ENCODE measurements at places on chromosomes 5 and 9.

- DNase-seq = peak; percentile 37
Observed at GRCh38 chr5:96816411-96816939, 8.7 kb upstream of the ERAP1 start.

- no peak for DNase-seq
Observed at GRCh38 chr5:2012885-2013284, 130.2 kb upstream of the IRX4 start.

DNA sequence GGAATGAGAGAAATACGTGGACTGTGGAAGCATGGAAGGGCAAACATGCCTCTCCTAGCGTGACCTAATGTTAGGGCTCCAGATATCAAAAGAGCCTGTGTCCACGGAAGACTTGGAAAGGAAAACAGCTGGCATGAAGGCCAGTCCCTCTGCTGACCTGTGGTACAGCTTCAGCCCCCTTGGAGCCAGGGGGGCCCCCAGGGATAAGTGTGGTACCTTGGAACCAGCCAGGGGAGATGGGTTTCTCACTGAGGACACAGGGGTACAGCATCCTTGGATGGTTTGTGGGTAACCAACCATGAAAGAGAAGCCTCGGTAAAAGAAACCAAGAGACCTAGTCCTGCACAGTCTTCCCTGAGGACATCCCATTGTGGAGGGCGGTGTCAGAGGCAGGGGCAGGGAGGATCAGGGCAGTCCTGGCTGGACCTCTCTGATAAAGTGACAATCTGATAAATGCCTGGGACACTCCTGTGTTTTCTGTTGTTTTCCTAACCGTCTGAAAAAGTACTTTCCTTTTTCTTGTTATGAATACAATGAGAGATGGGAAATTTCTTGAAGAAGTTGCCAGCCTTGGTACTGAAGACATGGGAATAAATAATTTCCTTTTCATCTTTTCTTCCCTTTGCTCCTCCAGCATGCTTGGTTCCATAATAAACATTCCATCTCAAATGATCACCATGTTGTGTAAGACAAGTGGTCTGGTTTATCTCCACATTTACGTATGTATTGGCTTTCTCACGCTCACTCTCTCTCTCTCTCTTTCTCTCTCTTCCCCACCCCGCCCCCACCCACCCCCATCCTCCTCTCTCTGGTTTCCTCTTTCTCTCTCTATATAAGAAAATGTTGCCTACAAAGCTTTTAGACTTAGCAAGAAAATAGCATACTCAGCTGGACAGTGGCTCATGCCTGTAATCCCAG is 102.1 kb downstream of the SUSD1 start:
- no peak for DNase-seq

DNA sequence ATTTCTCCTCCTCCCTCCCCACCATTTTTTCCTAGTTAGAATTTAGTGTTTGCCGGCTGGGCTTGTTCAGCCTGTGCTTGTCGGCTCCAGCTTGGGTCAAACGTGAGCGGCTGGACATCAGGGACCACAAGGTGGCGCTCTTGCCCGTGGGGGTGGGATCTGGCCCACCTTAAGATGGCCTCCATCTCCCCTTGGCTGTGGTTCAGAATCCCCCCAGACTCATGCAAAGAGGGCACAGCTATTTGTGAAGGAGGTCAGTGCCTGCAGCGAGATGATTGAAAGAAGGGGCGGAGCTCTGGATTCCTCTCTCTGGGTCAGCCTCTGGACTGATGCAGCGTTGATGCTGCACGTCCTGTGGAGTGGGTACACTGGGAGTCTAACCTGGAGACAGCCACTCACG is 283.3 kb upstream of the TUT7 start:
- peak; percentile 83 for DNase-seq

DNA sequence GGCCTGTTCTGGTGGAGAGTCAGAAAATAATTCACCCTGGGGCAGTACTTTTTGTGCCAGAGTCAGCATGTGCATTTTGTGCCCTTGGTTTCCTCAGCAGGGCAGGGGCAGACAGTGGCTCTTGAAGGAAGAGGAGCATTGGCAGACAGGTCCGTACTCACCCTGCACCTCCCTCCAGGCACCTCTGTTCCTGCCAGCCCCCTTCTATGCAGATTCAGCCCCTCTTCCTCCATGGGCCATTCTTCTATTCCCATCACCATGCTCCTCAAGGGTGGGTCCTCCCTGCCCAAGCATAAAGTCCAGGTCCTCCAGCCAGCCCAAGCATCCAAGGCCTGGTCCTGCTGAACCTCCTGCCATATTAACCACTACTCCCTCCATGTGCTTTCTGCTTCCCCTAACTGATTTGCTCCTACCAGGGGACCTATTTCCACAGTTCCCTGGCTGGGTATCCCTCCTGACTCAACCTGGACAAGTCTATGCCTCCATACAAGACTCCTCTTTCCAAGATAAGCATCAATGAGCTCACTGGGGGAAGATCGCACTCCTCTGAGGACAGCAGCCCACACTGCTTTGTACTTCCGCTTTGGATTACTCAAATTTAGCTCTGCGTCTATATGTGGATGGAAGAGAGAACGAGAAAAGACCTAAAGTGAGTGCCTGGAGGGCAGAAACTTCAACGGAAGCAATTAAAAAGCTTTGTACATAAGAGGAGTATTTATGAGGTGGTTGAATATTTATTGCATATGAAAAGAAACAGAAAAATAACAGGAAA is 9.3 kb upstream of the ACSL6 start:
- no peak for DNase-seq

DNA sequence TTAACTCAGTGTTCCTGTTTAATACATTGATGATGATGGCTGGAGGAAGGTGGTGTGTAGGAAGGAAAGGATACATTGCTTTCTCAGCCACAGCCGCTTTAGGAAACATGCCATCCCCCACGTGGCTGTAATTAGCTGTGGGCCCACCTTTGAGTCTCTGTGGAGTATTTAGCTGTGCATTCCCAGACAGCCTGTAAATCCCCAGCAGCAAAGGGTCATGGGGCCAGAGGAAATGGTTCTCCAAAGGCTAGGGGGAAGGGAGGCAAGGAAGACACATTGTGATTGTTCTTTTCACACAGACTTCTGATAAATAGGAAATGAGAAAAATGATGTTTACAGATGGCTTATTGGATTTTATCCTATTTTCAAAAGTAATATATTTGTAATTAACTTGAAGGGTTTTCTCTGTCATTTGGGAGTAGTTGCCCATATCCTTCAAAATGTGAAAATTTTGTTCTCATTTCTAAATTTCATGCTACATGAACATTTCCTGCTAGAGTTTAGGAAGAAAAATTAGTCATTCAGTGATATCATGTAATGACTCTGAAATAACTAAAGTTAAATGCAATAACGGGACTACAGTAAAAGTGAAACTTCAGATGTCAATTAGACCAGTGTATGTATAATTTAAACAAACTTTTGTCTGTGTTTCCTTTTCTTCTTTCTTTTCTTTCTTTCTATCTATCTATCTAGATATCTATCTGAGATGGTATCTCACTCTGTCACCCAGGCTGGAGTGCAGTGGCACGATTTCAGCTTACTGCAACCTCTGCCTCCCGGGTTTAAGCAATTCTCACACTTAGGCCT is 24.3 kb upstream of the F2R start:
- DNase-seq = no peak

DNA sequence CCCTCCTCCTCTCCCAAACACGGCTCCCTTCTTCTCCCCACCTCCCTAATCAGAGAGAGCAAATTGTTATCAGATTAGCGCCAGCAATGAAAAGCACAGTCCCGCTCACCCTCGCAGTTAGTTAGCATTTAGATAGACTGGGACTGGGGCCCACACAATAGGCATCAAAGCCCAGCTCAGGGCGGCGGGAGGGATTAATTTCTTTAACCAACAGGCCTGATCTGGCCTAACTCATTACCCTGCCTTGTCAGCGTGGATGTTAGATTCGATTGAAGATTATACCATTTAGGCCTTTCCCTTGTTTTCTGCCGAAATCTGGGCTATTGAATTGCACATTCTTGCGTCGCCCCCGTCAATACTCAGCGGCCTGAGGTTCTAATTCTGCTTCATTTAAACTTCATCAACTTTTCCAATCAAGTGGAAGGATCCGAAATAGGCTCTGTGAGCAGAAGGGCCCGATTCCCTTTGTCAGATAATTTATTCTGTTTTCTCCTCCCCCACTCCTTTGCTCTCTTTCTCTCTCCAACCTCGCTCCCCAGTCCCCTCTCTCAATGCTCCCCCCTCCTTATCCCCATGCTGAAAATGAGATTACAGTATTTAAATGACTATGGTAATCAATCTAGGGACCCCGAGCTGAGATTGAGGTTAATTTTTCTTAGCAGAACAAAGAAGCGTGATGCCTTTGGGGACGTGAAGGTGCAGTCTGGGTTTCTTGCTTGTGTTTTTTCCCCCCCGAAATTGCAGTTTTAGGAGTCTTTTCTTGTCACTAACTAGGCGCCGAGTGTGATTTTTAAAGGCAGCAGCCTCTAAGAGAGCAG is 15.1 kb downstream of the CFAP77 start:
- DNase-seq = no peak

- no peak for DNase-seq
Observed at GRCh38 chr9:116585896-116586295, 101.2 kb upstream of the TRIM32 start.

DNA sequence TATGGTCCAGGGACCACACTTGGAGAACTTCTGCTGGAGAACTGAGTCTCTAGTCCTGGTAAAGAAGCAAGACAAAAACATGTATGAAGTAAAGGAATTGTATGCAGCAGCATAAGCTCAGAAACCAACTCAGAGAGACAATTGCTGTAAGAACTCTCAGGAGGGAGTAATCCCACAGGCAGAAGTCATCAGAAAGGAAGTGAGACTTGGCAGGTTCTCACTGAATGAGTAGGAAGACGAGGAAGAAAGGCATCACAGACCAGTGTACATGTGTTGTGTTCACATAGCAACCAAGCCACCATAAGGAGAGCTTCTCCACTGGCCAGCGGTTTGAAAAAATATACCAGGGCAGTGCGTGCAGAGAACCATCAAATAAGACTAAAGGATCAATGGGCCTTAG is 57.9 kb upstream of the FST start:
- no peak for DNase-seq

DNA sequence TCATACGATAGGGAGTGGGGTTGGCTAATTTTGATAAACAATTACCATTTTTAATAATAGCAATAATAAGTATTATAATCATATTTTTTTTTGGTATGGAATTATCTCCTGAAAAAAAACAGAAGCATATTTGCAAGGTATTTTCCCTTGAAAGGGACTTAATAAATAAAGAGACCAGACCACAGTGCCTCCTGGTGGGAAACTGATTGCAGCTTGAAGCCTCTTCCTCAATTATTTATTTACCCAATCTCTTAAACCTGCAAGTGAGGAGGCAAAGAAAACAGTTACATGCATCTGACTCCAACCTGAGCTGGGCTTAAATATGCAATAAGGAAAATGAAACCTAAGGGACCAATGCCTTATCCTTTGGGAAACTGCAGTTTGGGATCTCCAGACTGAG is 388.1 kb upstream of the ACO1 start:
- DNase-seq = no peak

GRCh38 chr5:78927657-78928282 is 57.3 kb downstream of the ARSB start:
- DNase-seq = peak; percentile 65

DNA sequence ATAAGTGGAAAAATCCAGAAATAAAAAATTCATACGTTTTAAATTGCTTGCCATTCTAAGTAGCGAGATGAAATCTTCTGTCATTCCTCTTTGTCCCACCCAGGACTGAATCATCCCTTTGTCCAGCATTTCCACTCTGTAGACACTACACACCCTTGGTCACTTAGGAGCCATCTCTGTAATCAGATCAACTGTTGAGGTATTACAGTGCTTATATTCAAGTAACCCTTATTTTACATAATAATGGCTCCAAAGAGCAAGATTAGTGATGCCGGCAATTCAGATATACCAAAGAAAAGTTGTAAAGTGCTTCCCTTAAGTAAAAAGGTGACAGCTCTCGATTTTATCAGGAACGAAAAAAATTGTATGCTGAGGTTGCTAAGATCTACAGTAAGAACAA is 60.4 kb downstream of the TRIM36 start:
- no peak for DNase-seq

- DNase-seq = no peak
Observed at GRCh38 chr9:2286333-2286705, 271.2 kb downstream of the SMARCA2 start.

DNA sequence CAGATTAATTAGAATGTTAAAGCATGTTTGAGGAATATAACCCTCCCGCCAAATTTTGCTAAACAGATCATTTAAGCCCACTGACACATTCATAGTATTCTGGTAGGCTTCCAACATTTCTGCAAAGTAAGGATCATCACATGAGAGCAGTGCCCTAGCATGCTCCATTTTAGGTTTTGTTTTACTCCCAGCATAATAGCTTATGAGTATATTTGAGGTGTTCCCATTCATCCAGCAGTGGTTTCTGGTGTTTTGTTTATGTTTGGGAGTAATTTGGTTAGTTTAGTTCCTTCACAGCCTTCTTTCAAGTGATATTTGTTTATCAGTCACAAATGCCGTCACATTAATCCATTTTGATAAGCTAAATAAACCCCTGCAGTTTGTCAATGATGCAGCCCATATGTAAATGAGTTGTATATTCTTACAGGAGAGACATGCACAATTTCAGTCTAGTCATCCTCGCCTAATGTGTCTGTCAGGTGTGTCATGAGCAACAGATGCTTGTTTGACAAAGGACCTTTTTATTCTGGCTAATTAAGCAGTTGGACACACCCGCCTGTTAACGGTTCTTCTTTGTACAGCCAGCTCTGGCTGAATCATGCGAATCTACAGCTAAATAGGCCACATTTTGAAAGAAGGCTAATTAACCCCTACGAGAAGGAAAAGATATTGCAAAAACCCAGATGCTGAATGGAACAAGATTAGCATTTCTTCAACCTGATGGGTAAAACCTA is 124.4 kb downstream of the RFX3 start:
- DNase-seq = no peak

- no peak for DNase-seq
Observed at GRCh38 chr9:136944212-136944518, 373 bp downstream of the FBXW5 start.

DNA sequence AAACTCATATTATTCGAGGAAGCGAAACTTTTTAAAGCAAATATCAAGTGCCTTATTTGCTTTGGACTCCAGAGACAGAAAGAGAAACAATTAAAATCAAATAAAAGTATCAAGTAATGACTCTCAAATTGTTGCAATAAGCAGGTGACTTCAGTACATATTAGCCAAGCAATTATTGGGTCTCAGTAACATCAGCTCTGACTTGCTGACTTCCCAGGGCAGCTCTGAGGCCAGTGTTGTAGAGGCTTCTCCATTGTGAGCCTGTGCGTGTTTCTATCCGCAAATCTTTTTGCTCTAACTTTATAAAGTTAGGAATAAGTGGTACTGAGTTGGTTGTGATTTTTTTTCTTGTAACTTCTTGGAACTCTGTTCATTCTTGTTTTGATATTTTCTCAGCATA is 186.8 kb upstream of the PRLR start:
- no peak for DNase-seq

Data from H9 (cell line).